M059J (cell line): ENCODE measurements at places on chromosomes 2 and 18. TPM values are rescaled to one million over a fixed set of nuclear protein-coding genes. Genes with fewer than 3 reads are reported as not detected.

DNA sequence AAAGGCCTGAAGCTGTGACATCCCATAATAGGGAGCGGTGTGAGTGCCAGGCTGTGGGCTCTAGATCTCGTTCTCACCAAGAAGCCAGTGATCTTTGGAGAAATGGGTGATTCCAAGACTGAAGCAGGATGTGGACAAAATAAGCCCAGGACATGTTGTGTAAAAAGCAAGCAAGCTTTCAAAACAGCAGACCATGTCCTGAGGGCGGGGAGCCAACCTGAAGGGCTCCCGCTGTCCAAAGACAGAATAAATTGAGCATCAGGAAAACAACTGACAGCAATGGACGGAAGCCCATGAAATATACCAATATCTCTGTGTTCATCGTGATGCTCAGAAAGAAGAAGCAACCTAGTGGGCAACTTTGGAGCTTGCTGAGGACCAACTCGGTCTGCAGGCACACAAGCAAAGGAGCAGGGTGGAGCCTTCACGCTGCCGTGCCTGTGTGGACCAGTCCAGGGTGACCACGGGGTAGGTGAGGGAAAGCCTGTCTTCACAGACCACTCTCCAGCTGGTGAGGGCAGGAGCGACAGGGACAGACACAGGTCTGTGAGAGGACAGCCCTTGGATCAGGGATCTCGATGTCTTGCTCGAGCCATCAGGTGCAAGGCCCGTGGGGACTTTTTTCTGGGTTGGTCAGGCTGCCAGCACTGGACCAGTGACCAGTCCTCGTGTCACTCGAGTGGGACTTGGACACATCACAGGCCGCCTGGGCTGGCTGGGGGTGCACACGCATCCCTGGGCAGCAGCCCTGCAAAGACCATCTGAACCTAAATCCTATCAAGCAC is 21.5 kb downstream of the MTERF4 start:
- DNase-seq, result no peak

- peak; percentile 40 for DNase-seq
These were observed 191.2 kb downstream of the NCKAP5 start for GRCh38 chr2:133377021-133377481.

DNA sequence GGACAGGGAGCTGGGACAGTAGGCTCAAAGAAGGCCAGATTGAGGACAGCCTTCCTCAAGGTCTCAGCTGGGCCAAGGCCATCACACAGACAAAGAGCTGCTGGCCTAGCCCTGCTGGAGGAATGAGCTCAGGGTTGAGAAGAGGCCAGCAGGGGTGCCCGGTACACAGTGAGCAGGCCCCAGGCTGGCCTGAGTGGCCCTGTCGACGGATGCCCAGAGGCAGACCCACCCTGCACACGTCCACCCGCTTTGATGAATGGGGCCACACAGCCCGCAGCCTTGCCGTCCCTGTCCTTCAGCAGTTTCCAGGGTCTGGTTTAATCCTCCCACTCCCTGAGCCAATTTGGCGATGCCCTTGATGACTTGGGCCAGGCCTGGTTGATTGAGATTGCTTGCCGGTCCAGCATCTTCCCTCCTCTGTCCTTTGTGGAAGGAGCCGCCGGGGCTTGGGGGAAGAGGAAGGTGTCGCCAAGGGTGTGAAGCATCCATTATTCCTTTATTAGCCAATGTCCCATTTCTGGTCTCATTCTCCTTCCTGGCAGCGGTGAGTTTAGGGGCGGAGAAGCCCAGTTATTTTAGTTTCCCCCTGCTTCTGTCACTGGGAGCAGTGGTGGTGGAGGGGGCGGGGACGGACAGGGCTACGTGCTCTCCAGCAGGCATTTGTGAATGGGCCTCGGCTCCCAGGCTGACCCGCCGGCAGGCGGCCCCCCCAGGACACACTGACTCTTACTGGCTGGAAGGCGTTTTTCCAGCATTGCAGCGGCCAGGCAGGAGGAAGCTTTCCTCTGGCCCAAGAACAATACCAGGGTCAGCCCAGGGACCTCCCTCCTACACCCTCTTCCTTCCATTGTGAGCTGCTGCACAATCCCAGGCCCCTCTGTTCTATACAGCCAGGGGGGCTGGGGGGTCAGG is 141.8 kb downstream of the CTIF start:
- DNase-seq, result no peak

GRCh38 chr18:63637703-63638102 is 6.4 kb downstream of the SERPINB4 start:
- no peak for DNase-seq

- DNase-seq, result no peak
These were observed 36.6 kb upstream of the TWIST2 start for GRCh38 chr2:238811293-238811692.

DNA sequence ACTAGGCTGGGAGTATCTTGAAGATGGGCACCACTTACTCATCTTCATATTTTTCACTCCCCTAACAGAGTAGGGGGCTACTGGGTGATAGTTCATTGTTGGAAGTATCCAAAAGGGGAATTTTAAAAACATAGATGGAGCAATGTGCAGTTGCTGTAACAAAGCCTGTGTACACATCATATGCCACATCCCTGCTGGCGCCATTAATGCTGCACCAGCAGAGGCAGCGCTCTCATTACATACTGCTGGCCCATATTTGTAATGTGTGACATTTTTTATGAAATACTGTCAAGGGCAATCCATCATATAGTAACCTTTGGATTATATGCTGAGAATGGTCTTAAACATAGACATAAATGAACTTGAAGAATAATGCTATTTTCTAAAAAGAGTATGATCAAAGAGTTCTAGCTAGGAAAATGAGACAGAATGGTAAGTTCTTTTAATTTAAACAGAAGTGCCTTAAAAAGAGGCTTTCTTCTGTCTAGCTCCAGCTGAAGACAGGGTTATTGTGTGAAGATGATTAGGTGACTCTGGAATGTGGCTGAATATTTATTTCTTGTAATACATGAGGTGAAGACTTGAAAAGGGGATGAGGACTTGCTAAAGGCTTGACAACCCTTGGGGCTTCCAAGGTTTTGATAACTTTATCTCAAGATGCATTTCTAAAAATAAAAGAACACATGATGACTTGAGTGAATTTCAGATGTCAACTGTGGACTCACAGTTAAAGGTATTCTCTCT is 2.4 kb upstream of the TMEM178A start:
- no peak for DNase-seq

GRCh38 chr2:67565761-67566160 is 168.6 kb downstream of the ETAA1 start:
- DNase-seq, result peak; percentile 25

DNA sequence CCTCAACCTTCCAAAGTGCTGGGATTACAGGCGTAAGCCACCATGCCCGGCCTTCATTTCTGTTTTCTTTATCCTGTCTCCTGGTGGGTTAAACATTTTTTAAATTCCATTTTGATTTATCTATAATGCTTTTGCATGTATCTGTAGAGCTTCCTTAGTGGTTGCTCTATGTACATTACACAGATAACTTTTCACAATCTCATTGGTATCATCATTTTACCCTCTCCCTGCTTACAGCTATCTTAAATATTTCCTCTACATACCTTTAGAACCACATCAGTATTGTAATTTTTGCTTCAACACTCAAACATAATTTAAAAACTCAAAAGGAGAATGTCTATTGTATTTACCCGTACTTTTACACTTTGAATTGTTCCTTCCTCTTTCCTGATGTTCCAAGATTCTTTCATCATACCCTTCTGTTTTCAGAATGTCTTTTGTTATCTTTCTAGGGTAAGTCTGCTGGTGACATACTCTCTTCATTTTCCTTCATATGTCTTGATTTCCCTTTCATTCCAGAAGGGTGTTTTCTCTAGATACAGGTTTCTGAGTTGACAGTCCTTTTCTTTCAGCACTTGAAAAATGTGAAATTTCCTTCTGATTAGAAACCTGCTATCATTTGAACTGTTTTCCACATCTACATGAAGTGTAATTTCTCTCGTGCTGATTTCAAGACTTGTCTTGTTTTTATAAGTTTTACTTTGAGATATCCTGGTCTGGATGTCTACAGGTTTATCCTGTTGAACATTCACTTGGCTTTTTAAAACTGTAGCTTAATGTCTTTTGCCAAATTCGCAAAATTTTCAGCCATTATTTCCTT is 21.9 kb downstream of the PPP3R1 start:
- DNase-seq, result no peak

DNA sequence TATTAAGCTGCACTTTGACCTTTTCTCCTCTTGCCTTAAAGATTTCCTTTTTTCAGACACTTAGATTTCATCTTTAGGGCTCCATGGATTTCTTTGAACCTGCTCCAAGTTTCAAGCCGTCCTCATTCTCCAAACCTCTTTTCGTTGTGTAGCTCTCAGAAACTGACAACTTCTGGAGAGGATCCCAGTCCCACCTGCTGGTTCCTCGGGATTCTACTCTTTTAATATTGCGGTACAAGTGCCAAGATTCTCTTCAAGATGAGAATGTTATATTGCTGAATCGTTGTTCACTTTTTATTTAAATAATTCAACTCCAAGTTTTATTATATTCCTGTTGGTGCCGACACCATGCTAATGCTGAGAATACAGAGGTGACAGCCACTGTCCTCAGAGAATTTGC is 141.1 kb downstream of the CDH20 start:
- no peak for DNase-seq

DNA sequence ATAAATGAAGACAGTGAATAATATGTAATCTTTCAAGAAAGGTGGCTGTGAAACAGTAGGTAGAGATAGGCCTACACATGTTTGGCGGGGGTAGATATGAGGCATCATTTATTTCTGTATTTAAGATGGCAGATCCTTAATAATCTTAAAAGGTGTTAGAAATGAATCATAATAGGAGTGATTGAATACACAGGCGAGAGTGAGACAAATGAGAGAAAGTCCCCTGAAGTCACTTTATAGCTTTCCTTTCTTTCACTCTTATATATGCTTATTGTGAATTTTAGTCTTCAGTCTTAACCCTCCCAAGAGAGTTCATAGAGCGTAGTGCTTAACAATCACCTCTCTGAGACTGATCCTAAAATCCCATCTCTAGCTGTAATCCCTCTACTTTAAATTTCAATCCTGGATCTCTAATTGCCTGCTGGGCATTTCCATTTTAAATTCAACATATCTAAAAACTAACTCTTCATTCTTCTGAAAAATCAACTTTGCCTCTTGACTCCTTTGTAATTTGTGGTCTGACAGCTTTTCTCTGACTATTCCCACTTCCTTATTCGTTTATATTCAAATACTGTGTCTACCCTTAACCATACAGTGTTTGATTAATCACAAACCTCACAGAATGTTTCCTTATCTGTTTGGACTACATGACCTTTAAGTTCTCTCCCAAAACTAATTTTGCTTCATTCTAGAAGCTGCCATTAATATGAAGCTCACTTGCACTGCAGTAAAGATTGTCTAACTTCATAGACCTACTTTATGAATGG is 463.7 kb upstream of the FSIP2 start:
- no peak for DNase-seq

GRCh38 chr2:114745700-114746099 is 303.3 kb downstream of the DPP10 start:
- no peak for DNase-seq

DNA sequence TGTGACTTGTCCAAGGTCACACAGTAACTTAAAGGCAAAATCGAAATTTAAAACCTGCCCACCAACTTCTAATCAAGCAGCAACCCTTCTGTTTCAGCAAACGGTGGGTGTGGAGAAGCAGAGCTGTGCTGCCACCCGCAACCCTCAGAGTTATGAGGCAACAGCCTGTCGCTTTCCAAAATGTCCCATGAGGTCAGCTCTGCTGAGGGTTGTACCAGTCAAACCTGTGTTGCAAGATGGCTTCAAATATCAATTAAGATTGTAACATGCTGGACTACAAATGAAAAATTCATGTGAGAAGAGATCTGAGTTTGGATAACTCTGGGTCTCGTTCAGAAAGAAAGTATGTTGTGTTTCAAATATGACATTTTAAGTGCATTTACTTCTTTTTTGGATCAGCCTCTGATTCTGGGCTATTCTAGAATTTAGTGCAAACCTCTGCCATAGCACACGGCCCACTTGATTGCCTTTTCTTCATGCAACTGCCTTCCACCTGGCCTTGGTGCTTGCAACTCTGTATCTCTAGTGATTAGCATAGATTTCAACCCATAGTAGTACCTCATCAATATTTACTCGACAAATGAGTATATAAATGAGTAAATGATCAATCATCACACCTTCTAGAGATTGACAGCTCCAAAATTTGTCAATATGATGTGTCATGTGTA is 69.3 kb downstream of the TIMM21 start:
- no peak for DNase-seq

GRCh38 chr2:126935774-126936173 is 37.1 kb downstream of the TEX51 start:
- no peak for DNase-seq

DNA sequence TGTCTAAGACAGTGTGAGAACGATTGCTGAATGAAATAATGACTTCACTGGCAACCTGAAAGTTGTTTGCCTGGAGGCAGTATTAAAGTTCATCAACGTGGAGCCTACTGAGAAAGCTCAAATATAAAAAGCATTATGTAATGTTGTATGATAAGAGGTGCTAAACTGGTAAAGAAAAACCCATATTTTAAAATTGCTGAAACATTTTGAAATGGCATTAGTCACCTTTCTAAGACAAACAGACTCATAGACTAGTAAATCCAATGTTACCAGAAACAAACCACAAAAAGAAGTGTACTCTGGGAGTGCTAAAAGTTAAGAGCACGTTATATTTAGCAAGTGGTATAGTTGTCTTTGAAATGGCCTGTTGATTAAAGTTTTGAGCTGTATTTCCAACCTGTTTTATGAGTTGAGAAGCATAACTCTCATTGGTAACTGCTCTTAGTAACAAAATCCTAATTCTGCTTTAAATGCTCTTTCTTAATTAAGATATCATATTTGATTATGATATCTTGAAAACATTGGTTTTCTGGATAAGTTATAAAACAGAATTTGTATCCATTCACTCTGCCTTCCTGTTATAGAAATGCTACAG is 62.7 kb downstream of the CYP1B1 start:
- peak; percentile 83 for DNase-seq

GRCh38 chr2:160582081-160582480 is 88.5 kb upstream of the RBMS1 start:
- no peak for DNase-seq

Gene AQP12B
- not detected in 2 replicates for total RNA-seq

Gene SMYD5
- total RNA-seq, result 12.8 and 20.5 TPM in 2 replicates

Gene CXCR4
- total RNA-seq, result 0.12 TPM in 1 of 2 replicates, not detected in the other

Gene RAB10
- total RNA-seq, result 71.0 and 115 TPM in 2 replicates

Gene COL4A3
- total RNA-seq, result 0.02 and 0.47 TPM in 2 replicates

Gene ASAP2
- total RNA-seq, result 14.9 and 17.2 TPM in 2 replicates

Gene UPP2
- total RNA-seq, result not detected in 2 replicates

Gene CCDC74A
- total RNA-seq, result 8.2 and 10.4 TPM in 2 replicates

Gene GAREM1
- total RNA-seq, result 0.02 and 0.17 TPM in 2 replicates

Gene DCC
- 0.17 TPM in 1 of 2 replicates, not detected in the other for total RNA-seq

Gene ST6GAL2
- total RNA-seq, result not detected in 2 replicates
